ENCODE measurements at places on chromosomes 3 and 15. TPM values are rescaled to one million over a fixed set of nuclear protein-coding genes. Genes with fewer than 3 reads are reported as not detected.

The GFM1 gene
- 38.7 TPM for total RNA-seq

GRCh38 chr15:99616129-99616528 is 50.3 kb downstream of the MEF2A start:
- DNase-seq: no peak

- DNase-seq: no peak
Observed at GRCh38 chr3:123404391-123404790, 44.5 kb downstream of the ADCY5 start.

- DNase-seq: no peak
Observed at GRCh38 chr3:193452338-193452737, 73.8 kb upstream of the ATP13A5 start.

DNA sequence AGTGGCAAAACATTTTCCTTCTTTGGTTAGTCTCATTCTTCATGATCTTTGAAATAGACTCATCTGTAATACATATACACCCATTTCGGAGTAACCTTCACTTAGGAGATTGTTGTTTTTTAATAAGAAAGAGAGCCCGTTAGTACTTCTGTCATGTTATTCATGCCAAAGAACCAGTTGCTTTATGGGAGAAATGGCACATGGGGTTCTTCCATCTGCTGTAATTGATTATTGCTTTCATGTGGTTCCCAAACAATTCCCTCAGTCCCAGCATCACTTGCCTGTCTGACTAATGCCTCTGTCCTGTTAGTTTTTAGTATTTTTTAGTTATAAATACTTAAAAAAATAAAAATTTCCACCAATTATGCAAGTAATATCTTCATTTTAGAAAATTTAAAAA is 33.8 kb upstream of the FAH start:
- DNase-seq: no peak

The VEPH1 gene
- 4.9 TPM for total RNA-seq

The VIPR1 gene
- 9.6 TPM for total RNA-seq

DNA sequence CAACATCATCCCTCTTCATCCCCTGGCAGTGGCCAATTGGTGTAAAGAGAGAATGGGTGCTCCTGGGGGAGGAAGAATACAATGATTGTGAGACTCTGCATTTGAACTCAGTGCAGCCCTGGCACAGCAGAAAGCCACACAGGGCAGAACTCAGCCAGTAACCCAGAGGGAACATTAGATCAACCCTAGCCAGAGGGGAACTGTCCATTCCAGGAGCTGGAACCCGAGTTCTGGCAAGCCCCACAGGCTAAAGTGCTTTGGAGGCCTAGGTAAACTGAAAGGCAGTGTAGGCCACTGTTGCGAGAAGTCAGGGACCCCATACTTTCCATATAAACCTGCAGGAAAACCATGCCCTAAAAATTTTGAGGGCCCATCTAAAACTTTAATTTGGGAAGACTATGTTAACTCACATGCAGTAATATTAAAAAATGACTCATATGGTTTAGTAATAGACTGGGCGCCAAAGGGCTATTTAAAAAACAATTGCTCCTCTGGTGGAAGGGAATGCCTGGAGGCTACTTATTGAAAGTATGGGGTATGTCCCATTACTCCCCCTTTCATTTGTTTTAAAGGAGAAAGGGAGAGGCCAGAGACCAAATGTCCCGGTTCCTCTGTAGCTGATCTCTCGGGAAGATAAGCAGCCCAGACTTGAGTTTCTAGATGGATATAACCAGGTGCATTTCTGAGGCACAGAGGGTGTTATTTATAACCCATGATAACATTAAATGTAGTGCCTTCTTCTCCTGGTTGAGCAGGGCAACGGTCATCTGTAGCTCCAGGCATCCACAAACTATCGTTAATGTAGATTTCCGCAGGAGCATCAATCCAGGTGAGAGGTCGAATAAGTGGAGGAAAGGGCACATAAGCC is 5.8 kb upstream of the RAD51 start:
- no peak for DNase-seq

The C3orf85 gene
- not detected for total RNA-seq

The CCR8 gene
- not detected for total RNA-seq

The CAMP gene
- not detected for total RNA-seq

GRCh38 chr15:29922191-29922590 is 99.9 kb upstream of the TJP1 start:
- no peak for DNase-seq

The TM4SF18 gene
- total RNA-seq: 0.34 TPM

GRCh38 chr3:61847784-61848462 is 286.6 kb downstream of the PTPRG start:
- DNase-seq: no peak

The ABI3BP gene
- 0.15 TPM for total RNA-seq

The CPB1 gene
- 6.2 TPM for total RNA-seq

DNA sequence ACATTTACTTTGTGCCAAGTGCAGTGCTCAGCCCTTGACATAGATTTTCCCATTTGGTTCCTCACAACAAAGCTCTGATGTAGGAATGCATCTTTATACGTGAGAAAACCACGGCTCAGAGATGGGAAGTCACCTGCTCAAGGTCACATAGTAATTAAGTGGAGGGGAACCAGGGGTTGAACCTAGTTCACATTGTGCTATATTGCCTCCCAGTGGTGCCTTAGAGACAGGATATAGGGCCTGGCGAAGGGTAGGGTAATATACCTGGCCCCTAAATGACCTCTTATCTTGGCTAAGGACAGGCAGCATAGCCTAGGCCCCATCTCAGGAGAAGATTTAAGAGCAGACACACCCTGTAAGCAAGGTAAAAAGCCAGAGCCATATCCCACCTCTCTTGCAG is 71.5 kb downstream of the FOXP1 start:
- no peak for DNase-seq

DNA sequence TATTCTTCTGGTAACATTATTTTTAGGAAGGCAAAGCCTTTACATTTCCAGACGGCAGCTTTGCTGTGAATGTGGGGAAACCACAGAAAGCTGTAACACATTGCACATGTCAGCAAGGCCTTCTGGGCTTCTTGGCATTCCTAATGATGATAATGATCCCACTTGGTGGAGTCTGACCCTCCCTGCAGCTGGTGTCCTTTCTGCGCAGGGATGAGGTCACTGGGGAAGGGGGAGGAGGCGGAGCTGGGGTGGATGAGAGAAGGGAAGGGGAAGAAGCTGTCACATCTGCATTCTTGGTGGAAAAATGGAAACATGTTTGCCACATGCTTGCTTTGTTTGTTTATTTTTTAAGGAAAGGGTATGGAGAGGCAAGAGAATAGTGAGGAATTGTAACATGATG is 68.6 kb downstream of the FILIP1L start:
- no peak for DNase-seq

The PDE12 gene
- total RNA-seq: 28.3 TPM

The TRPM1 gene
- total RNA-seq: not detected

- no peak for DNase-seq
Observed at GRCh38 chr3:179133575-179133974, 14.6 kb upstream of the PIK3CA start.

The SPTBN5 gene
- 0.96 TPM for total RNA-seq

- DNase-seq: no peak
Observed at GRCh38 chr3:4982773-4983738, 3.8 kb downstream of the BHLHE40 start.

DNA sequence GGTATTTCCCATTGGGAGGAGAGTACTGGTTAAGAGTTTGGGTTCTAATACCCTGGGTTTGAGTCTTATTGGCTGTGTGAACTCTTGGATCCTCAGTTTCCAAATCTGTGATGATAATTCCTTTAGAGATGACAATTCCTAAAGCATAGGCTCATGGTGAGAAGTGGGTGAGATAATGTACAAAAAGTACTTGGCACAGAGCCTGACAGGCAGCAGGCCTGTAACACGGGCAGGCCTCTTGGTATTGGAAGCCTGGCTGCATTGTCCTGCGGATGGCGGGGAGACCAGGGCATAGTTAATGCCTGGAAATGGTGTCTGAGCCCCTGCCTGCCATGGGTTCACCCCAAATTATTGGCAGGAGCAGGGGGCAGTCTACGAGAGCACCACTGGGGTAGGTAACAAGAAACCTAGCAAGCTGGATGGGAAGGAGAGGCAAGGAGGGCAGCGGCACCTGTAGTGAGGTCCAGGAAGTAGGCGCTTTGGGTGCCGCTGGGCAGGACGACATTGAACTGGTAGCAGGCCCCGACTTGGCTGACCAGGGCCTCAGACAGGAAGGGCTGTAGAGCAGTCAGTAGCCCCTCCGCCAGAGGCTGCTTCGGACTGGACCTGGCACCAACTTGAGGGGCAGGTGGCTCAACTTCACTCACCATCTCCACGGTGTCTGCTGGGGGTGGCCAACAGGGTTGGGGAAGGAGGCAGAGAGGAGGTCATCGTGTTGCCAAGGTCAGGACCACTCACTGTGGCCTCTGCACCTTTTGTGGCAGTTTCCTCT is 7.7 kb downstream of the STOML1 start:
- no peak for DNase-seq

DNA sequence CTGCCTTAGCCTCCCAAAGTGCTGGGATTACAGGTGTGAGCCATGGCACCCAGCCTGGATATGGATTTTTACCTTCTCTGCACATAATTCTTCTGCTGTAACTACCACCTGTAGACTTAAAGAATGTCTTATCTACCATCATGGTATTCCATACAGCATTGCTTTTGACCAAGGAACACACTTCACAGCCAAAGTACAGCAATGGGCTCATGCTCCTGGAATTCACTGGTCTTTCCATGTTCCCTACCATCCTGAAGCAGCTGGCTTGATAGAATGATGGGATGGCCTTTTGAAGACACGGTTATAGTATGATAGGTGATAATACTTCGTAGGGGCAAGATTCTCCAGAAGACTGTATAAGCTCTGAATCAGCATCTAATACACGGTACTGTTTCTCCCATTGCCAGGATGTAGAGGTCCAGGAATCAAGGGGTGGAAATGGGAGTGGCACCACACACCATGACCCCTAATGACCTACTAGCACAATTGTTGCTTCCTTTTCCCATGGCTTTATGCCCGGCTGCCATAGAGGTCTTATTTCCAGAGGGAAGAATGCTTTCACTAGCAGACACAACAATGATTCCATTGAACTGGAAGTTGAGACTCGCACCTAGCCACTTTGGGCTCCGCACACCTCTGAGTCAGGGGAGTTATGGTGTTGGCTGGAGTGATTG is 60.9 kb upstream of the CDV3 start:
- no peak for DNase-seq

DNA sequence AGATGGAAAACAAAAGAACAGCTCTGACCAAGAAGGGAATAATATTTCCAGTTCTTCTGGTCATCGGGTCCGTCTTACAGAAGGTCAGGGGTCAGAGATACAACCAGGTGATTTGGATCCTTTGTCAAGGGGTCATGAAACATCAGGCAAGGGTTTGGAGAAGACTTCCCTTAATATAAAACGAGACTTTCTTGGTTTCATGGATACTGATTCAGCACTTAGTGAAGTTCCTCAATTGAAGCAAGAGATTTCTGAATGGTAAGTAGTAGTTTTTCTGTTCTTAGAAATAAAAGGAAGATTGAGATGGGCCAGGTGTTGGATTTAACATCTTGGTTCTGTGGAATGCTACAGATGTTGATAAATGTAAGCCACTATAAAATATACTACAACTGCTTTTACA is 9.5 kb downstream of the MGA start:
- no peak for DNase-seq

The TM4SF4 gene
- 0.91 TPM for total RNA-seq

The FRMD4B gene
- 2.0 TPM for total RNA-seq

The PLAAT1 gene
- not detected for total RNA-seq

DNA sequence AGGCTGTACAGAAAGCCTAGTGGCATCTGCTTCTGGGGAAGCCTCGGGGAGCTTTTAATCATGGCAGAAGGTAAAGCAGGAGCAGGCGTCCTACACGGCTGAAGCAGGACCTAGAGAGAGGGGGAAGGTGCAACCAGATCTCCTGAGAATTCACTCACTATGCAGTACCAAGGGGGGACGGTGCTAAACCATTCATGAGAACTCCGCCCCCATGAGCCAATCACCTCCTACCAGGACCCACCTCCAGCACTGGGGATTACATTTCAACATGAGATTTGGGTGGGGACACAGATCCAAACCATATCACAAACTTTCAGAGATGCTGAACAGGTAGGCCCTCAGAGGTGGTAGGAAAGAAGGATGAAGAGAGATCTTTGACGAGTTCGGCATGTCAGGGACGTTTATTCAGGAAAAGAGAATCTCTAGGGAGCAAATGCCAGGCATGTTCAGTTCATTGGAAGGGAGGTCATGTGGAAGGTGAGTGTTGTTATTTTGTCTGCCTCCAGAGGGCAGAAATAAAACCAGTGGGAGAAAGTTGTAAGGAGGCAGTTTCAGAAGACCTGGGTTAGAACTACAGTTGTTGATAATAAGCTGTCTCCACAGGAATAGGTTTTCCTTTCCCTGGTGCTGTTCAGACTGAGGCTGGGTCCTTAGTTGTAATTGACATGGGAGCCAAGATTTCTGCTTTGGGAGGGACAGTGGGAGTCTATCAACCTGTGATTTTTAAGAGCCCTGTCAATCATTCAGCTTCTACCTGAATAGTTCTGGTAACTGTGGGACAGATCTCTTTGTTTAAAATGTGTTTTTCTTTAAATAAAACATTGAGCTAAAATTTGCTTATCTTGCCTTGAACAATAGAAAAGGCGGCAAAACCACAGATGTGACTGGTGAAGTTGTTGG is 4.3 kb upstream of the FNDC3B start:
- peak; percentile 37 for DNase-seq

The RASGRP1 gene
- total RNA-seq: 1.6 TPM

DNA sequence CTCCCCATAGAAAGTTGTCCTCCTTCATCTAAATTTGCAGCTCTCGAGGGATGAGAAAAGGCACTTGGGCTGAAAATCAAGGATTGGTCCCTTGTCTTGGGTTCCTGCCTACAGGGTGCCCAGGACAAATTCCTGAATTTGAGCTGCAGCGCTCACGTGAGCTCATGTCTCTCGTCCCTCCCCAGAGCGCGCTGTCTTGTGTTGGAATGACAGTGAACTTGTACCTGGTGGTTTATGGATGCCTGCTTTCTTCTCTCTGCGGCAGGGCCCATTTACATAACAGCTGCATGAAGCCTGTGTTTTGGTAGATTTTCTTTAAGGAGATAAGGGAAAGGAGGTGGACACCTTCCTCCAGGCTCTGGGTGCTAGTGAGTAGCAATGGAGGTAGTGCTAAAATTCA is 4.3 kb downstream of the RYR3 start:
- no peak for DNase-seq

GRCh38 chr3:126364731-126365301 is 7.6 kb upstream of the KLF15 start:
- no peak for DNase-seq
